ENCODE measurements at places on chromosomes 5 and 9.

- no peak for DNase-seq
Observed at GRCh38 chr5:29351170-29351569, 1842.3 kb upstream of the CDH6 start.

- no peak for DNase-seq
Observed at GRCh38 chr5:61303346-61303745, 28.7 kb upstream of the ZSWIM6 start.

DNA sequence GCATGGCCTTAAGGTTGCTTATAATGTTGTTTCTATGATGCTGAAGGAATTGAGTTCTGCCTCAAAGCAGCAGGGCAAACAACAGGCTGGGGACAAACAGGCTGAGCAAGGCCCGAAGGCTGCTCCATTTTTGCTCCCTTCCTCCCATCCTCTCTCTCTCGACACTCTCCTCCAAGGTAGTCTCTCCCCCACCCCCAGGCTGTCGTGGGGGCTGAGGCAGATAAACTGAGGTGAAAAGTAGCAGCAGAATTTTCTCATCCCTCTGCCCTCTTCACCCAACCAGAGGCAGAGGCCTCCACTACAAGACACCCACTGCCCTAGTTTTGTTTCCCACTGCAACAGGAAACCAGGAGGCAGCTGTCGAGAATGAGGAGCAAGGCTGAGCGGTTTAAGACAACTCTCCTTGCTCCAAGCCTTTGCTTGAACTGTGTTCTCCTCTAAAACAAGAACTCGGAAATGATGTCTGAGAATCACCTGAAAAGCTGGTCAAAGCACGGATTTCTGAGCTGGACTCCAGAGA lies 13.5 kb upstream of the GNA14 start:
- no peak for DNase-seq

DNA sequence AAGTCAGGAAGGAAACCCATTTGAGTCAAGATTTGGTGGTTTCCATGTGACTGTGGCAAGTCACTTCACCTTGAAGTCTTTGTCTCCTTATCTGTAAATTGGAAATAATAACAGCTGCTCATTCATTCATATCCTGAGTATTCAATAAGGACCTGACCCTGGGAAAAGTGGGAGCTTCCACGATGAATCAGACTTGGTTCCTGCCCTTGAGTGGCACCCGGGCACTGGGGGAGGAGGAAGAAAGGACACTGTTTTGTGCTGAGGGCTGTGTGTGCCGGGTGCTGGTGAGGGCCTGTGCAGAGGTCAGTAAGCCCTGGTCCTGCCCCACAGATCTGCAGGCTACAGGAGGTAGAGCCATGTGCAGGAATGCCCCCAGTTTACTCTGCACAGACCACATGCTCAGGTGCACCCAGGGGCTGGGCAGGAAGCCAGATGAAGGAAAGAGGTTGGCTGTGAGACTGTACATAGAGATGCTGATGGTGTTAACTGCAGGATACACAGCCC lies 6.8 kb downstream of the NDST1 start:
- no peak for DNase-seq

- no peak for DNase-seq
Observed at GRCh38 chr5:120229036-120229435, 235.1 kb upstream of the PRR16 start.

GRCh38 chr5:128870923-128871322 lies 94.4 kb upstream of the SLC27A6 start:
- DNase-seq, result no peak

DNA sequence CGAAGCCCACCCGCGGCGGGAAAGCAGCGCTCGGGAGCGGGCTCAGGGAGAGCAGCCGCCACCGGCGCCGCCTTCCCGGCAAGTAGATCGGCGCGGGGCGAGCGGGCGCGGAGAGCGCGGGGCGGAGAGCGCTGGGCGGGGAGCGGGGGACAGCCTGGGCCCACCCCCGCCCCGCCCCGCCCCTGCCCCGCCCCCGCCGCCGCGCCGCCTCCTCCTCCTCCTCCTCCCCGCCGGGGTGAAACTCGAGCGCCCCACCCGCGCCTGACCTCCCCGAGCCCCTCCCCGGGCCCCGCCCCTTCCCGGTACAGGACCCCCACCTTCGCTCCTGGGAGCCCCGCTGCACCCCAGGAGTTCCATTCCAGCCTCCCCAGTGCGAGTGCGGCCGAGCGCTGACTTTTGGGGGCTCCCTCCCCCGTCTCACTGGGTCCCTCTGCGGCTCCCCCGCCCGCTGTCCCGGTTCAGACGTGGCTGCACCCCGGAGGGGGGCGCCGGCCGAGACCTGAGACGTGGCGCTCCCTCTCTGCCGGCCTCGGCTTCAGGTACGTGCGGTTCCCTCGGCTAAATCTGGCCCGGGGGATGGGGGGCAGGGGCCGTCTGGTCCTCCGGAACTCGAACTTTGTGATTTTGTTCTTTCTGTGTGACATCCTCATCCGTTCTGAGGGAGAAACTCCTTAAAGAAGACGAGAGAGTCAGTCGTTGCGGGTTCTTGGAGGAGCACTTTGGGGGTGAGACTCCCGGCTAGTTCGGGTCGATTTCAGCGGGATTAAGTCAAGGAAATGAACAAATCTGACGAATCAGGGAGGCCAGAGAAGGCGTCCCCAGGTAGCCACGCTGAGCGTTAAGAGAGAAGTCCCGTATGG lies at the start of gene SEMA5A:
Gene SEMA5A, minus strand, starts transcription at position 84 of the 860 bp plus-strand sequence. CDS start 166,129 bp downstream, outside the sequence.
- no peak for DNase-seq

DNA sequence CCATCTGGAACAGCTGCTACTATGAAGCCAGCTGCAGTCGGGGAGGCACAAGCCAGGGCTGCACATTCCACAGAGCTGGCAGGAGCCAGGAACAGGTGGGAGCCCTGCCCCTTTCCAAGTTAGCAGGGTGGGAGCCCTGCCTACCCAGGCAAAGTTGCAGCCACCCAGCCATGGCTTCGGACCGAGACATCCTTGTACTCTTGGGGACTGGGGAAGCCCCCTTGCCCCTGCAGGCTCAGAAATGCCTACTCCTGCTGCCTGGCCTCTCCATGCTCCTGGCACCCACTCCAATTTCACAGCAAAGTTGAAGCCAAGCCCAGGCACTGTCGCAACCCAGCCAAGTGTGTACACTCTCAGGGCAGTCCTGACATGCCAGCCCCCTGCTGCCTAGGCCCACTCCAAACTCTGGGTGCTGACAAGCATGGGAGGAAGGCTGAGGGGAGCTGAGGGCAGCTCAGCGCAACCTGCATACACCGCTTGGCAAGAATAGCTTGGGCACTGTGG lies 165.1 kb downstream of the RNF180 start:
- no peak for DNase-seq

GRCh38 chr9:70398145-70398556 lies 16.3 kb downstream of the KLF9 start:
- DNase-seq, result no peak

DNA sequence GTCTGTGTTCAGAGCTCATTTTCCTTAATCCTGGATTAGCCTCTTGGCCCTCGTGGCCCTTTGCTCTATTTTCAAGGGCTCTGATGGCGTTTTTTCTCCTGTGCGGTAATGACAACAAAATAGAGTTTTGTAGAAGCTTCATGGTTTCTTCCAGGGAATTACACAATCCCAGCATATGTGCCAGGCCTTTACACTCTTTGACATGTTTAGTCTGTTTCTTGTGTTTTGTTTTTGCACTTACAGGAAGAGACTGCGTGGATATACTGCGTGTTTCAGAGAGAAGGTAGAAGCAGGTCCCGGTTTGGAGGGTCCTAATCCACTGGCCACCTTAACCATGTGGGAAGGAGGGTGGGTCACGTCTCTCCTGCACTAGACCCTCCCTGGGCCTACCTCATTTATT lies 400.2 kb upstream of the IRX4 start:
- no peak for DNase-seq

DNA sequence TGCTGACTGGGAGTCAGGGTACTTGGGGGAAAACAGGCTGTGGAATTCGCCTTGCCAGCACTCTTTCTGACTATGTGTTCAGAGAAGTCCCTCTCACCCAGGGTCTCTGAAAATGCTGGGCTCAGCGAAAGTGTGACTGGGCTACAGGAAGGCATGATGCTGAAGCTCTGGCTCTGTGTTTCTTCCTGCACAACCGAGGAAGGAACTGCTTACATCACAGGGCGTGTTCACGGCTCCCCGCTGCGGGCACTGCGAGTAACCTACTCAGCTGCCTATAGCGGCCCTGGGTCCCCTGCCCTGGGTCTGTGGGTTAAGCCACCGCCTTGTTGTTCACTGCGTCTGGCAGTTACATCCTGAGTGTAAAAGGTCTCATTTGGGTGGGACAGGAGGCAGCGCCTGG lies 222.4 kb upstream of the IRX4 start:
- no peak for DNase-seq

GRCh38 chr9:10268531-10269485 lies 344.0 kb downstream of the PTPRD start:
- no peak for DNase-seq

DNA sequence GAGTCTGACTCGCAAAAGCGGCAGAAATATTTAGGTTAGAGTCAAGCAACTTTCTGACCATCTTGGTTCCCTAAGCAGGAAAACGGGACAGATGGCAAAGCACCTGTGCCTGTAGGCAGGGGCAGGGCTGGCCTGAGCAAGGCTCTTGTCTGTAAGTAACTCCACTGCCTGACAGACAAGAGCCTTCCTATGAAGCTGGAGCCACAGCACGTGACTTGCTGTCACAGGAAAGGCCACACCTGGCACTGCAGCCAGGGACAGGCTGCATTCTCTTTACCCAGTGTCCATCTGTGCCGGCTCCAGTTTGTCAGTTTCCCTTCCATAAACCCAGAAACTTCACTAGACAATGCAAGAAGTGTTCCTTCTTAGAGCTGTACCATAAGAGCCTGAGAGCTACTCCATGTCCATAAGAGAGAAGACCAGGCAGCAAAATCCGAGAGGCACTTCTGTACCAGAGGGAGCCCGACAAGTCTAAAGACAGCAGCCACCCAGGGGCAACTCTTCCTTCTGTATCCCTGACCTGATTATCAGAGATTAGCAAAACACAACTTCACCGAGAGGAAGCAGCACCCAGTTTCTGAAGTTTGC lies 78.1 kb downstream of the GPR21 start:
- no peak for DNase-seq

DNA sequence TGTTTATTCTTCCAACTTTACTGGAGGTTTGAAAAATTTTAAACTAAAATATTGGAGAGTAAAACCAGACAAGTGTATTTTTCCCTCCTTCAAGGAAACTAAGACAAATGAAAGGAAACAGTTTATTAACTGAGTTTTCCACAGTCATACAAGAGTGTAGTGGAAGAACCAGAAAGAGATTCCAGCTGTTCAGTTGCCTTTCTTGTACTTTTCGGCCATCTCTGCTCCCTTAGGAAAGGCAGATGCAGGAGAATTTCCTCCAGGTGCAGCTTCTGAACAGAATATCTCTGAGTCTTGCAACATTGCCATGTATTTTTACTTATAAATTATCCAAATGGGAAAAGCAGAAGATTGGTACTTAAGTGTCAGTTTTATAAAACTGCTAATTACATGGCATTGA lies 217.1 kb downstream of the MAST4 start:
- DNase-seq, result no peak

DNA sequence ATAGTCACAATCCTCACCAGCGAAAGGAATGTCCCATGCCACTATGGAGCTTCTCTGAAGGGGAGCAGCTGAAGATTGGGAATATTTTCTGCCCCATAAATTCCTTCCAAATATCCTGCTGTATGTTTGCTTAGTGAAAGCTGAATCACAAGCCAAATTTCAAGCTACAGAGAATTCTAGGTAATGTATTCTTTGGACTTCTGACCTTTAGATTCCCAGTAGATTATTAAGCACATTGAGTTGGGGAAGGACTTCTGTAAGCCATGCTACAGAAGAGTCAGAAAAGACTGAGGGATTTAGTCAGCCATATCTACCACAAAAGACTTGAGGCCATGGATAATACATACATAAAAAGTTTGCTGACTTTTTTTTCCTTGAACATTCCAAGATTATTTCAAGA lies 1342.0 kb upstream of the NUDT12 start:
- no peak for DNase-seq

- DNase-seq, result no peak
Observed at GRCh38 chr9:13380903-13381302, 101.4 kb upstream of the MPDZ start.

- DNase-seq, result no peak
Observed at GRCh38 chr9:71743217-71743705, 25.1 kb downstream of the CEMIP2 start.

GRCh38 chr5:80346055-80346454 lies 26.3 kb downstream of the SPZ1 start:
- DNase-seq, result no peak

- DNase-seq, result no peak
Observed at GRCh38 chr9:73234008-73234360, 82.3 kb downstream of the ANXA1 start.

GRCh38 chr5:42337143-42337542 lies 86.1 kb upstream of the GHR start:
- DNase-seq, result no peak

GRCh38 chr9:123453076-123453667 lies 97.2 kb downstream of the CRB2 start:
- no peak for DNase-seq

DNA sequence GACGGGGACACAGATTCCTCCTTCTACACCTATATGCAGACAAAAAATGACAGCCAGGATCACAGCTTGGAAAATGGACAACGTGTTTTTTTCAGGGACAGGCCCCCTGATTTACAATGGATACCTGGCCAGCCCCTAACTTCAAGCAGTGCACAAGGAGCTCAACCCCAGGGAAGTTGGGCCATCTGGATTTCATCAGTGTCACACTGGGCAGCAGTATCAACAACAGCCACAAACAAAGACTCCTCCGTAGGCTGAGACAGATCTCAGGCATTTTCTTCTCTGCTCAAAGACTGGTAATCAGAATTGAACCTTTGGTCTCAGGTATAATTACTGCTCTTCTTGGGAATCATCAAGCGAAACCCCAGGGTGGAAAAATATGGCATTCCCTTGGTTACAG lies 374.0 kb downstream of the ZNF608 start:
- no peak for DNase-seq

GRCh38 chr9:121997791-121998190 lies 95.3 kb downstream of the TTLL11 start:
- no peak for DNase-seq

DNA sequence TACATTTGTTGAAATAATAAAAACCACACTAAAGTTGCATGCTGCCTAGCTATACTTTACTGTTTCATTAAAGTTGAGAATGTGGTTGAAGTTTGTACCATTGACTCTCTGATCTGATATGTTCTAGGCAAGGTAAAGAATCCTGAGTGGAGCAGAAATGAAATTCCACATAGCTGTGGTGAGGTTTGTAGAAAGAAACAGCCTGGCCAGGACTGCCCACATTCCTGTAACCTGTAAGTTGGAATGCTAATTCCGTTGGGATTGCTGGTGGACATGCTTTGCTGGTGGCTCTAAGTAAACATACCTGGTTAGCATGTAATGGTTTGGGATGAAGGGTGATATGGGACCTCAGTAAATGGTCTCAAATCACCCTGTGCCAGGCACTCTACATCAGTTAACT lies 16.8 kb downstream of the NFX1 start:
- no peak for DNase-seq

- no peak for DNase-seq
Observed at GRCh38 chr5:78424665-78425064, 64.2 kb downstream of the SCAMP1 start.

DNA sequence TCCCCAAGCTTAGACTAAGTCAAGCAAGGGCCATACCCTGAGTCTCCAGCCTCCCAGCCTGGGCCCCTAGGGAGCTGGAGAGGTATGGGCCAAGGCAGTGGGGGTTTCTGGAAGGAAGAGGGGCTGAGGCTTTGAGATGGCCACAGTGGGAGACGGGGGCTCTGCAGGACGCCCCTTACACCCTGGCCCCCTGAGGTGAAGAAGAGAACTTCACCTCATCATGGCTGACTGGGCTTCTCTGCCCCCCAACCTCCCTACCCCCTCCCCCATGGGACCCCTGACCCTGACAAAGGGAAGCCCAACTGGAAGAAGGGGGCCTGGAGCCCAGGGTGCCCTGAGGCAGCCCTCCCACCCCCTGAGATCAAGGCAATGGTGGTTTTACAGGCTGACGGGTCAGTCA lies 25.8 kb downstream of the PCDH1 start:
- DNase-seq, result no peak

Data from stimulated activated CD4-positive, alpha-beta T cell treated with anti-CD3 and anti-CD28 coated beads, Interleukin-12 subunit alpha, Interleukin-12 subunit beta, amount 100 ng/mL, for 24 hours (primary cell).